IPS-NIHi11 (cell line): ENCODE measurements at places on chromosomes 2 and 18.

DNA sequence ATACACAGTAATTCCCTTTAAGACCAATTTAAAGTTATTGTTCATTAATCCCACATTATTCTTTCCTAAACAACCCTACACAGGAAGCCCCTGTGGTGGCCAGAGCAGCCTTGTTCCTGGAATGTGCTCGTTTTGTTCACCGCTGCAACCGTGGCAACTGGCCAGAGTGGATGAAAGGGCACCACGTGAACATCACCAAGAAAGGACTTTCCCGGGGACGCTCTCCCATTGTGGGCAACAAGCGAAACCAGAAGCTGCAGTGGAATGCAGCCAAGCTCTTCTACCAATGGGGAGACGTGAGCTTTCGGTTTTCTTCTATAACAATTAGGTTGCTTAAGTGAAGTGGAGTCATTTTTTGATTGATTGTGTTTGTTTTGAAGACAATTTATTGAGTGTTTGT lies 101.0 kb downstream of the UNC80 start:
- DNase-seq, result peak; percentile 75

- DNase-seq, result no peak
These were observed 70.6 kb downstream of the EMILIN2 start for GRCh38 chr18:2917259-2918047.

DNA sequence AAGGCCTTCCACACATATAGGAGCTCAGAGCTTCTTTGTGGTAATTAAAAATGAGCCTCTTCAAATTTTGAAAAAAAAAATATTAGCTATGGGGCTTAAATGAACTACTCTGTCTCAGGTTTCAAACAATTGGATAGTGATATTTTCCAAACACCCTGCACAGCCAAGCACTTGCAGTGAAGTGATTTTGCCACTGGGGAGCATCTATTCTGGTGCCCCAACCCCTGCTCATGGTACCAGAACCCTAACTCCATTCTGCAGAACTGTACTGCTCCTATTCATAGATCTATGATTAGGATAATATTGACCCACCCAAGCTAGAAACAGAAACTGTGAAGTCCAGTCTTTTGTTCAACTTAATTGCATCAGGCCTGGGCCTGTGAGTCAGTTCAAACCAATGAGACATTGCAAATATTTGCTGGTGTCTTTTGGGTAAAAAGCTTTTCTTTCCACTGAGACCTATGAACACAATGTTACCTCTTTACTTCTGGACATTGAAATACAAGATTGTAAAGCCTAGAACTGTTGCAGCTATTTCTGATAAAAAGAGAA lies 324.0 kb downstream of the GALNT13 start:
- no peak for DNase-seq

GRCh38 chr2:177315364-177315763 lies 50.8 kb upstream of the NFE2L2 start:
- DNase-seq, result no peak

DNA sequence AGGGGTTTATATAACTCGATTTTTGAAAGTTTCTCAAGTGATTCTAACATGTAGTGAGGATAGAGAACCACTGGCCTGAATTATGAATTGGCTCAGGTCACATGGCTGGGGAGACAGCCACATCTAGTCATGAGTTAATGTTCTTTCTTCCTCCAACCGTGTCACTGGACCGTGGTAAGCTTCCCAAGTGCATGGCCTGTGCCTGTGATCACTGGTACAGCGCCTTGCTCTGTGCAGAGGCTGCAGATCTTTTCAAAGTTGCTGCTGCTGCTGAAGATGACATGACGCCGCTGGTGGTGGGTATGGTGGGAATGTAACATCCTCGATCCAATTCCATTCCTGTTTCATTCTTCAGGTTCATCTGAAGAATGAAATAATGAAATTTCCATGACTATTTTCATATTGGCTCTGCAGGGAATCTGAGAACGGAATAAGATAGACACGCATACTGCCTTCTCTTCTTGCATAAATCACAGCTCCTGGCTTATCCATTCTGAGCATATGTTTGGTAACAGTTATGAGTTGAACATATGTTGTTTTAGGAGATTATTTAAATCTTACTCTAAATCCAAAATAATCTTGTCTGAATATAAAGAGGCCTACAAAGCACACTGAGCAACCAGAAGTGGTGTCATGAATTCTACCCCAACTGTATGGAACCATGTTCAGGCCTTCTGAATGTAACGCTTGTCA lies 100.5 kb upstream of the THSD7B start:
- no peak for DNase-seq

DNA sequence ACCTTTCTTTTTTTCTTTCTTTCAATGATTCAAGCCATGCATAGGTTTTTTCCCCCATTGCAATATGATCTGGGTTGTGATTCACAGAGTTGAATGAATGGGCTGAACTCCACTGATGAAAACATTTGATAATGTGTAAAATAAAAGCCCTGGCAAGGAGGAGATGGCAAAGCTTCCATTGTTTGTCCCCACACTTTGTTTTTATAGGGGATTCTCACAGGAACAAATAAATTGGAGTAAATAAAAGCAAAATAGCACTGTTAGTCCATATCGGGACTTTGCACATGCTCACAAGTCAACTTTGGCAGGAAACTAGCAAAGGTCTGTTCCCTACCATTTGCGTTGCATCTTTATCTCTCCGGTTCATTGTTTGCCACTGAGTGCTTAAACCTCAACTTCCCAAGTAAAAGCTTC lies 55.7 kb downstream of the MEIS1 start:
- no peak for DNase-seq
